ENCODE measurements at places on chromosomes 3 and 15.

- DNase-seq: no peak
Measured at GRCh38 chr3:153889905-153890334, 231.3 kb upstream of the ARHGEF26 start.

DNA sequence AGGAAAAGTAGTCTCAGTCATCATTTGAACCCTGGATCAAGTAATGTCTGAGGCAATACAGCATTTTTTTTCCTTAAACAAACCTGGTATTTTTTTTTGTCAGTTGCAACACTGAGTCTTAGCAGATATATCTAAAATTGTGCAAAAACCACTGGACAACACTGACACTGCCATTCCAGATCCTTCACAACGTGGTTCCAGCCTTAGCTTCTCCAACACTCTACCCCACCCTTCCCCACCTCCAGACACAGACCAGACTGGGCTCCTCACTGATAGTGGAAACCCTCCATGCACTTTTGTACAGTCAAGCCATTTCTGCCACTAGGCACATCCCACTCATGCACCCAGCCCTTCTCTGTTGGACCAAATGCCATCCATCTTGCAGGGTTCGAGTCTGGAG lies 199.6 kb upstream of the CTNNB1 start:
- DNase-seq: no peak

GRCh38 chr15:75008629-75009326 lies 13.4 kb downstream of the SCAMP5 start:
- DNase-seq: no peak

- DNase-seq: no peak
Measured at GRCh38 chr3:37984596-37984995, 6.0 kb upstream of the VILL start.

DNA sequence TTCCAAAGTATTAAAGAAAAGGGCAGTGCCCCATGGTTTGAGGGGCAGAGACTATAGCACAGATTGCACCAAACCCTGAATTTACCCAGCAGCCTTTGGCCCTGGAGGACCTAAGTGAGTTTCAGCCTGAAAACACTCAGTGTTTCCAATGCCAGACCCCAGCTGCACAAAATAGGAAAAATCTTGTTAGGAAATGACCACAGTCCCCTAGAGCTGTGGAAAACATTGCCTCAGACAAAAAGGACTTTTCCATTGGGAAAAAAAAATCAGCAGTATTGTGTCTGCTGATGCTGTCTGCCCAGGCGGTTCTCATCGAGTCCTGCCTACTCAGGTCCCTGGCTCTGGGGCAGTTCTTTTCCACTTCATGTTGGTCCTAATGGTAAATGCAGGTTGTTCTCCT lies 121.7 kb upstream of the DLG1 start:
- no peak for DNase-seq

DNA sequence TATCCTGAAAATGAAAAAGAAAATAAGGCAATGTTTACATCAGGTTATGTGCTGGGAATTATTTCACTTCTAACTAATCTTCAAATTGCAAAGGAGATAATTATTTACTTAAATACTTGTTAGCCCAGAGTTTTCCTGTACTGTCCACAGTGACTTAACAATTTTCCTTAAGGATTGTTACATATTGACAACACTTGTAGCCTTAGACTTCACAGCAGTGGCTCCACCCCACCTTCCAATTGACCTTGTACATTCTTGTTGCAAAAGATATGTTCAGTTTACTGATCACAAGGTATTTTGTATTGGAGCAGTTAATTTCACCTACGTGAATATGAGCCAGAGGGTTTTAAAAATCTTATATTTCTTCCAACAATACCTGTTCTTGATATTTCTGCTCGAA lies 376.9 kb downstream of the CNTN6 start:
- DNase-seq: no peak

DNA sequence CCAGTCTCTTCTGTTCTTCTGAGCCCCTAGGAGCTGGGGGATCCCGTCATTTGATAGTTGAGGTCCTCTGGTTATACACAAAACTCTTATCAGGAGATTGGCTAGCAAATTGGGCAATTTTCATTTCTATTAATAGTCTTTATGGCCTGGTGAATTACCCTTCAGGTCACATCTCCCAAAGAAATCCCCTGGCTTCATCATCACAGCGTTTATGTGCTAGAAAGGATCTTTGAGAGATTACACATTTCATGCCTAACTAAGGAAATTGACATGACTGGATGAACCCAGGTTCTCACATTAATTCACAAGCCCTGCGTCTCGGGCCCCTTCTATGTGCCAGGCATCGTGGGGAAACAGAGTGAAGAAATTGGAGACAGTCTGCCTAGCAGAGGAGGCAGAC lies 227.4 kb upstream of the PROK2 start:
- DNase-seq: no peak

DNA sequence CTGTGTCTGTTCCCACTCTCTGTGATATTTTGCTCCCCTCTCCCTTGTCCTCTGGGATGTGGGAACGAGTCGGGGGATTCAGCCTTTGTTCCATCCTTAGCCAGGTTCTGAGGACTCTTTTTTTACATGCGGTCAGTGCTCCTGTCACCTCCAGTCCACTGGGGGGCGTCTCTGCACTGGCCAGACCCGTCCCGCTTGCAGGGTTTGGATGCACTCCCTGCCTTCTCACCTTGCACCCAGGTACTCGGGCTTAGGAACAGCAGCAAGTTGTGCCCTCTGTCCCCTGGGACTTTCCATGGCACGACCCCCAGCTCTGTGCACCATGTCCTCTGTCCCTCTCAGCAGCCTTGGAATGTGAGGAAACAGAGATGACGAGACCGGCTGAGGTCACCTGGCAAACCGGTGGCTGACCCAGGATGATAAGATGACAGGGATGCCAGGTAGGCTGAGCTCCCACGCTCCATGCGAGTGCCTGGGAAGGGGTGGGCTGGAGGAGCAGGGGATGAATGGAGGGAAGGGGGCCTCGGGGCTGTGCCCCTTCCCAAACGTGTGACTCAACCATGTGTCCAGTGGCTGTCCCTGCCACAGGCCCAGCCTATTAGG lies 27.3 kb upstream of the FGD5 start:
- peak; percentile 55 for DNase-seq

- no peak for DNase-seq
Measured at GRCh38 chr3:32644380-32644779, 40.6 kb upstream of the CNOT10 start.

GRCh38 chr3:128378631-128379347 lies 87.9 kb downstream of the DNAJB8 start:
- DNase-seq: no peak

DNA sequence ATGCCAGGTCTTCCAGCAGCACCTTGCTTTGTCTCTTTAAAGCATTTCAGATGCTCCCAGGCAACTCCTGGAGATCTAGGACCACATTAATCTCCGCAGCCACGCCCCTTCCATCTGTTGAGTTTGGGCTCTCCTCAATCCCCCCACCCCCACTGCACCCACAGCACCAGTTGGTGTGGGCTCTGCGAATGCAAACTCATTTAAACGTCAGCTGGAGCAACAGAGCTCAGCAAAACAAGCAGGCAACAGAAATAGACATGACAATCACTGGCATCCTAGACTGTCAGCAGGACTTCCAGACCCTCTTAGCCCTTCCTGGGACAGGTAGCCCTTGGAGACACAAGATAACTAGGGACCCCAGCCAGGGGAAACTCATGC lies 106.9 kb downstream of the LSM3 start:
- no peak for DNase-seq

GRCh38 chr15:74010929-74011540 lies 16.5 kb downstream of the PML start:
- DNase-seq: no peak

GRCh38 chr3:64642327-64643151 lies 45.3 kb downstream of the ADAMTS9 start:
- no peak for DNase-seq

DNA sequence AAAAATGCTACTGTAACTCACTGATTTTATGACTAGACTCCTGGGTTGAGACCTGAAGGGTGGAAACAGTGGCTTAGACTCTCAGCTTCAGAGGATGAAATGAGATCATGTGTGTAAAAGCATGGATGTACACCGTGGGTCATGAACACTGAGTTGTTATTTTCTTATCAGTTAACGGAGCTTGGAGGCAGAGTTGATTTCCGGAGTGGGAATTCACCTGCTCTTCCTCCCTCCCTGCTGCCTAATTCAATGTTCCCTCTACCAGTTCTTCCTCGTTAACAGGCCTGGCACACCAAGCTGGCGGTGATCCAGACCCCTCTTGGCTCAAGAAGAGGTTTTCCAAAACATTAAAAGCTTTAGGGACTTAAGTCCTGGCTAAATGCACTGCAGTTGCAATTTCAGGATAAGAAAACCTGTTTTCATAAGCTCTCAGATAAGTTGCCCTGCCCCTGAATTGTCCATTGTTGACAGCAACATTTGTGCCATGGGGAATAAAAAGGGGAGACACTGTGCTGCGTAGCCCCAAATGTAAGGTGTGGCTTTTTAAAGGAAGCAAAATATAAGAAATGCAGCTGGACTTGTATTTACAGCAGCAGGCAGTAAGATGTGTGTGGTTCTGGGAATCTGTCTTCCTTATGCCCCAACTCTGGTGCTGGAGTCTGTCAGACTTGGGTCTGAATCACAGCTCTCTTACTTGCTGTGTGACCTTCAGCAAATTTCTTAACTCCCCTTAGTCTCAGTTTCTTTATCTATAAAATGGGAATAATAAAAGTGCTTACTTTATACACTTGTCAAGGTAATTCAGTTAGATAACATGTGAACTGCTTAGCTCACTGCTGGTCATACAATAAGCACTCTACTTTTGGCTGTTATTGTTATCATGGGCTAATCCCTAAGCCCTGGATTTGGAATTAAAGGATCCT lies 9.9 kb downstream of the PDIA5 start:
- peak; percentile 62 for DNase-seq

GRCh38 chr3:197292648-197293047 lies 5.8 kb downstream of the DLG1 start:
- DNase-seq: no peak

GRCh38 chr3:99878005-99878404 lies 60.3 kb downstream of the CMSS1 start:
- DNase-seq: no peak

GRCh38 chr3:136106101-136106500 lies 90.0 kb downstream of the MSL2 start:
- no peak for DNase-seq

DNA sequence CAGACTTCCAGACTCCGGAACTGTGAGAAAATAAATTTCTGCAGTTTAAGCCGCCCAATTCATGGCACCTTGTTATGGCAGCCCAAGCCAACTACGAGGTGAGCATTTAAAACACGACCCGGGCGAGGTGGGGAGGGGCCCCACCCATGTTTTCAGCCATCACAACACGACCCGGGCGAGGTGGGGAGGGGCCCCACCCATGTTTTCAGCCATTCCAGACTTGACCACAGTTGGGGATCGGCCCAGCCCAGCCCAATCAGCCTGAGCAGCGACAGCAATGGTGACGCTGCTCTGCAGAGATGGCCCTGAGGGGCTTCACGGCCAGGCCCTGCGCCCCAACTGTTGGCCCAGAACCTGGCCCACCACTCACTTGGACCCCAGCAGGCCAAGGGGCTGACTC lies 93.1 kb downstream of the ATP10A start:
- no peak for DNase-seq

GRCh38 chr15:29888646-29889045 lies 66.4 kb upstream of the TJP1 start:
- no peak for DNase-seq

- peak; percentile 45 for DNase-seq
Measured at GRCh38 chr3:132009241-132009640, 25.6 kb downstream of the CPNE4 start.

DNA sequence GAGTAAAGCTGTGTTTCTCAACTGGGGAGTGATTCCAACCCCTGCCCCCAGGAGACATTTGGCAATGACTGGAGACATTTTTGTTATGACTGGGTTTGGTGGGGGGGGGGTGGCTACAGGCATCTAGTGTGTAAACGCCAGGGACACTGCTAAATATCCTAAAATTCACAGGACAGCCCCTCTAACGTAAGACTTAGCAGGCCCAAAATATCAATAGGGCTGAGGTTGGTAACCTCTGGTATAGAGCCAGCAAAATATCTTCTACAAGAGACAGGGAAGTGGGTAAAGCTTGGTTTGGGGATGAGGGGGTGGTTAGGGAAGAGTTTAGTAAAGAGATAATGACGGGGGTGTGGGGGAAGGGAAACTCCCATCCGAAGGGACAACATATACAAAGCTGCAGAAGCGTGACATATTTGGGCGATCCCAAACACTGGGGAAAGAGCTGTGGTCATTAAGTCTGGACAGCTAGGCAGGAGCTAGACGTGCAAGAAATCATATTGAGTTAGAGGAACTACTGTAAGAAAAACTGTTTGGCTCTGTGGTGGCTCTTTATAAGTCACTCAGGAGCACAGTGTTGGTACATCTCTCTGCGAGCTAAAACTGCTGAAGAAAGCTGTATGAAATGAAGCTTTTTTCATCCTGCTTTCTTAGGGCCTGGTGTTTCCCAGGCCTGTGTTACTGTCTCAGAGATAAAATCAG lies 697 bp upstream of the TRIM69 start:
- DNase-seq: peak; percentile 45

DNA sequence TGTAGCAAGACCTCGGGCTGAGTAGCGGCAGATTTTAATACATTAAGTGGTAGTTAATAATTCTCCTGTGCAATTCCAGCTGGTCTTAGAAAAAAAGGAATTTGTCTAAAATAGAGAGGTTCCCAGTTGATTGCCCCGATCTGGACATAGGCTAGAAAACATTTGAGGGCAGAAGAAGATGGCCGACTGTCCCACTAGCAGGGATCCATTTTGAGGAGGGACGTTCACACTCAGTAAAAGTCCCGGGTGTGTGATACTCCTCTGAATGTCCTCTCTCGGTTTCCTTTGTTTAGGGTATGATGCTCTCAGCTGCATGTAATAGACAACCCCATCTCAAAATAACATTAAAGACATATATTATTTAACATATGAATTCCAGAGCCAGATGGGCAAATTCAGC lies 77.9 kb upstream of the OXTR start:
- DNase-seq: no peak

DNA sequence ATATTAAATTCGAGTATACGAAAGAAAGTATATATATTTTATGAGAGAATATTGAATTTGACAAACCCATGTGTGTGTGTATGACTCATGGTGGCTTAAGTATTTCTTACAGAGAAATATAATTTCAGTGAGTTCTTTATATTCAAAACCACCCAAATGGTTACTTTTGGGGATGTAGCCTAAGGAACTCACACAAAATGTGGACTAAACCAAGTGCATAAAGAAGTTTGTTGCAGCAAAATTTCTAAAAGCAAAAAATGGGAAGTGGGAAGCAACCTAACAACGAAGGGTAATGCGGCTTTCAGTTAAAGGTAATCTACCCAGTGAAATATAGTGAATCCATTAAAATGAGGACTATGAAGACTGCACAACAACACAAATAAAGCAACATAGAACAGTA lies 277.1 kb downstream of the EDEM1 start:
- no peak for DNase-seq

GRCh38 chr3:69926385-69926784 lies 73.1 kb upstream of the SAMMSON start:
- no peak for DNase-seq

GRCh38 chr3:162558016-162558415 lies 1061.4 kb downstream of the OTOL1 start:
- DNase-seq: no peak

- DNase-seq: no peak
Measured at GRCh38 chr3:128554465-128555097, 61.6 kb upstream of the GATA2 start.

GRCh38 chr15:48602358-48603122 lies 43.0 kb downstream of the FBN1 start:
- peak; percentile 87 for DNase-seq

All from A673 (cell line).